ENCODE measurements at places on chromosomes 16 and 17. TPM values are rescaled to one million over a fixed set of nuclear protein-coding genes. Genes with fewer than 3 reads are reported as not detected.

DNA sequence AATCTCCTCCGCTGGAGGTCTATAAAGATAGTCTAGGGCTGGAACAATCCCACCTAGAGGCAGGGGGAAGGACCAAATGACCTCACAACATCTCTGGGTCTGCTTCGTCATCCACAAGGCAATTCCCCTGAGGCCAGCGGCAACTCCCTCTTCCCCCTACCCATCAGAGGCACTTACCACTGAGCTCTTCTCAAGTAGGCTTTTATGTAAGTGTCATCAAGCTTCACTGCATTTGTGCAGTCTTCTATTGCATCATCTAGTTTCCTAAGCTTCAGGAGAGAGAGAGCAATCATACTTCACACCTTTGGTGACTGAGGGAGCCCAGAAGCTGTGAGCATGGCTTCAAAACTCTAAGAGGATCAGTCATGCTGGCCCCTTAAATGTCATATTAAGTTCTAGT lies 21.0 kb downstream of the CNP start:
- no peak overlapping the region for H3K27ac ChIP-seq
- H3K36me3 ChIP-seq: peaks cover 19% of the 10 kb centered on the region
- no peak overlapping the region for H3K4me3 ChIP-seq

- H3K27me3 ChIP-seq: no peaks in the 10 kb centered on the region
- no peak overlapping the region for H3K27ac ChIP-seq
- H3K36me3 ChIP-seq: no peaks in the 10 kb centered on the region
- H3K4me3 ChIP-seq: no peak overlapping the region
- H3K4me1 ChIP-seq: no peaks in the 10 kb centered on the region
These were observed 89.8 kb downstream of the SHISA6 start for GRCh38 chr17:11330826-11331225.

DNA sequence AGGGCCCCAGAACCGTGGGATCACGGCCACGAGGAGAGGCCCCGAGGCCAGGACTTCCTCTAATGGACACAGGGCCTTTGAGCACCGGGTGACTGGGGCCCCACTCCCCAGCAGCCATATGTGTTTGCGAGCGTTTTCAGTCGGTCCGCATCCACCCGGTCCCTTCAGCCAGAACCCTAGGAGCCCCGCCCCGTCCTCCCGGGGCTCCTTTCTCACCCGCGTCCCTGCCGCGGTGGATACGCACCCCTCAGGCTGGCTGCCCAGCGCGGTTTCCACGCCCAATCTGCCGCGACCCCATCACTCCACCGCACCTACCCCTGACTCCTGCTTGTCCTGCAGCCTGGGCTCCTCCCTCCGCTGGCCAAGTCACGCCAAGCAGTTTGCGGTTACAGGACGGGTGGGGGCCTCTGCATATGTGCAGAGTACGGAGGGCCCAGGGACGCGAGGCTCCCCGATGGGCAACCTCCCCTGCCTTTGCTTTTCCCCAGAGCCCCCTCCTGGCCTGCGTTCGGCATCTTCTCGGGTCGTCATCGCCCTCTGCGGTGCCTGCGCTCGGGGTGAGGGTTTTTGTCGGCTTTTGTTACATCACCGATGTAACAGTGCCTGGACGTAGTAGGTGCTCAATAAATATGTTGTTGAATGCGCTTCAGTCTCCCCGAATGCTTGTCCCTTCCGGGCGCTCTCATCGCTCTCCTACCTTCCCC lies 1.0 kb upstream of the TTYH2 start:
- H3K27me3 ChIP-seq: no peaks in the 10 kb centered on the region
- H3K27ac ChIP-seq: peak overlapping the region; percentile 78
- no peaks in the 10 kb centered on the region for H3K36me3 ChIP-seq
- H3K4me1 ChIP-seq: peaks cover 17% of the 10 kb centered on the region
- peak overlapping the region; percentile 45 for H3K4me3 ChIP-seq
- no peak for DNase-seq

DNA sequence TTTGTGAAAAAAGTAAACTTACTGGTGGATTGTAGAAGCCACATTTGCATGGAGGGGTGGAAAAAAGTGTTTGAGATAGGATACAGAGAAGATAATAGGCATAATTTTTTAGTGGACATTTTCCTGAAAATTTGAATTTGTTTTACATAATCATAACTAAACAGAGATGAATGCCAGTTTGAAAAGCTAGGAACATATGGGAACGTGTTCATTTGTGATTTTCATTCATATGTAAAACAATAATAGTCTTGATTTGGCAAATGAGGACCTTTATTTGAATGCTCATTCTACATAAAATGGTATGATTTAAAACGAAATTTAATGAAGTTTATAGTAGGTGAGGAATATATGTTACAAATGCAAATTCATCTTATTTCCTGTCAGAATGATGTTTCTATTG lies 263.9 kb downstream of the BCAS3 start:
- no peaks in the 10 kb centered on the region for H3K27me3 ChIP-seq
- H3K27ac ChIP-seq: no peak overlapping the region
- H3K36me3 ChIP-seq: no peaks in the 10 kb centered on the region
- H3K4me1 ChIP-seq: no peaks in the 10 kb centered on the region

GRCh38 chr16:4372001-4372577 lies 441 bp downstream of the VASN start:
- H3K27ac ChIP-seq: peak overlapping the region; percentile 91
- DNase-seq: no peak
- no peaks in the 10 kb centered on the region for H3K36me3 ChIP-seq
- H3K4me1 ChIP-seq: peaks cover 68% of the 10 kb centered on the region
- peak overlapping the region; percentile 82 for H3K4me3 ChIP-seq

Gene MRPL38
- total RNA-seq: 36.6 TPM

Gene PTX4
- total RNA-seq: not detected

Gene KRT25
- not detected for total RNA-seq
